Activated CD4-positive, CD25-positive, alpha-beta regulatory T cell treated with anti-CD3 and anti-CD28 coated beads, Interleukin-2, amount 50 U/mL, for 24 hours (primary cell): ENCODE measurements at places on chromosomes 16 and 17.

DNA sequence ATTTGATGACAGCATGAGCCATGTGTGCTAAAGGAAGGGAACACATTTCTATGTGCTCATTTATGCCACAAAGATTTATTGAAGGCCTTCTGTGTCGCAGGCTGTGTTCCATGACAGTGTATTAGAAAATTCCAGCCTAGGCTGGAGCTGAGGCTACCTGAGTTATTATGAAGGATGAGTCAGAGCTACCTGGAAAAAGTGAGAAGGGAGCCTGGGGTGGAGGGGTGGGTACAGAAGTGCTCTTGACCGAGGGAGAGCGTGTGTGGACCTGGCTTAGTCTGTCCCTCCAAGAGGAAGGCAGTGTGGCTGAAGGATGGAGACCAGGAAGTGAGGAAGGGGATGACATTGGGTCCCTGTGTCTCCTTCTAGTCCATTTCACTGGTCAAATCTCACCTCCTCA, 98.3 kb downstream of the N4BP1 start:
- ATAC-seq, result no peak

GRCh38 chr16:89708481-89708931, 7.0 kb upstream of the SPATA2L start:
- no peak for ATAC-seq

- no peak for ATAC-seq
Observed at GRCh38 chr17:76720941-76721340, 5.5 kb downstream of the JMJD6 start.

DNA sequence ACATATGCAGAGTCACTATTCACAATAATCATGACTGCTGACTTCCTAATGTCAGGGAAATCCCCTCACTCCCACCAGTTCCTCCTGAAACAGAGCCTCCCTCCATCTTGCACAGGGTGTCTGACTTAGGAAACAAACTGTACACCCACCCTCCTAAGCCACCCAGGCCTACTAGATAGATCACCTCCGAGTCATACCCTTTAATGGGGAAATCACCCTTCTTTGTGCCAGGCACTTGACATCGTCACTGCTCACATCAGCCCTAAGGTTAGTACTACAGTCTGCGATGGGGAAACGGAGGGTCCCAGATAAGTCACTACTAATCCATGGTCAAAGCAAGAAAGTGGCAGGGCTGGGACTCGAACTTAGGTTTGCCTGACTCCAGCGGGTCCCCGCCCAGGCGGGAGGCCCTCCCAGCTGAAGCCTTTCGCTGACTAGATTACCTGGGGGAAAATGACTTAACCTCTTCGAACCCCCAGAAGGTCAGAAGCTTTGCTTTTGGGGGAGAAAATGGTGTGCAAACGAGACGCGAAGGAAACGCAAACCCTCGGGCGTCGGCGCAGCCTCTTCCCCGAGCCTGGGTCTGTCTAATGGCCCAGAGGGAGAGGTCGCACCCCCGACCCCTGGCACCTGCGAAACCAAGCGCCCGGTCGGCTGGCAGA, 3.4 kb upstream of the MLLT6 start:
- ATAC-seq, result peak; percentile 69

DNA sequence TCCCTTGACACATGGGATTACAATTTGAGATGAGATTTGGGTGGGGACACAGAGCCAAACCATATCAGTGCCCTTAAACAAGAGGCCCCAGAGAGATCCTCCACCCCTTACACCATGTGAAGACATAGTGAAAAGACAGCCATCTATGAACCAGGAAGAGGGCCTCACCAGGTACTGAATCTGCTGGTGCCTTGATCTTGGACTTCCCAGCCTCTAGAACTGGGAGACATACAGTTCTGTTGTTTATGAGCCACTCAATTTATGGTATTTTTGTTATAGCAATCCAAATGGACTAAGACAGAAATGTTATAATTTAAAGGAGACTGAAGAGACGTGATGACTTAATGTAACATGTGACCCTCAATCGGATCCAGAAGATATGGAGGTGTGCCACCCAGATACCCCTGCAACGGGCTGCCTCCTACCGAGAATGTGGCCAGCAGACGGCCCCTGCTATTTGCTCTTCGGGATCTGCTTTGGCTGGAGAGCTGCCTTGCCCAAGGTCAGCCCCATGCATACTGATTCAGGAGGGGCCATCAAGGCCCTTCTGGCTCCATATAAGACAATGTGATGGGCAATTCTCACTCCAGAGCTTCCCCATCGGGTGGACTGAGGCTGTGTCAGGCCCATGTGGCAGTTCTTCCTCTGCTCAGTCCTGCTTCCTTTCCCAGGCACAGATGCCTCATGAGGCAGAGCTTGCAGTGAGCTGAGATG, 80.6 kb downstream of the NETO2 start:
- ATAC-seq, result no peak

DNA sequence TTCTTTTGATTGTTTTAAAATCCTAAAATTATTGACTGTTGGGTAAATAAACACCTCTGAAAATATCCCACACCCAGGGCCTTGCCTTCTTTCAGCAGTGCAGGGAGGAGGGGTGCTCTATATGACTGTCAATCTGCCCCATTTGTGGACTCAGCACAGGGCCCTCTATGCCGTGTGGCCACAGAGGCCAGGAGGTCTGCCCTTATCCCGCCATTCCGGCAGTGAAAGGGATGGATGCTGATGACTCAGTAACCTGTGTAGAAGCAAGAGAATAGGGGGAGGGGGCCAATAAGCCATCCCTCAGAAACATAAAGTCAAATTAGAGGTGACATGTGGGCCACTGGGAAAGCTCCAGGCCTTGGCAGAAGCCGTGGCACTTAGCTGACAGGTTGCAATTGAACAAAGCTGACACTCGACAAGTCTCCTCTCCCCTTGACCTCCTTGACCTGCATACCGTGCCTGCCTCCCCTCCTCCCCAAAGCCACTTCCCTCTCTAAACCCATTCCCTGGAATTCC, 281.4 kb upstream of the DYNLRB2 start:
- ATAC-seq, result no peak

DNA sequence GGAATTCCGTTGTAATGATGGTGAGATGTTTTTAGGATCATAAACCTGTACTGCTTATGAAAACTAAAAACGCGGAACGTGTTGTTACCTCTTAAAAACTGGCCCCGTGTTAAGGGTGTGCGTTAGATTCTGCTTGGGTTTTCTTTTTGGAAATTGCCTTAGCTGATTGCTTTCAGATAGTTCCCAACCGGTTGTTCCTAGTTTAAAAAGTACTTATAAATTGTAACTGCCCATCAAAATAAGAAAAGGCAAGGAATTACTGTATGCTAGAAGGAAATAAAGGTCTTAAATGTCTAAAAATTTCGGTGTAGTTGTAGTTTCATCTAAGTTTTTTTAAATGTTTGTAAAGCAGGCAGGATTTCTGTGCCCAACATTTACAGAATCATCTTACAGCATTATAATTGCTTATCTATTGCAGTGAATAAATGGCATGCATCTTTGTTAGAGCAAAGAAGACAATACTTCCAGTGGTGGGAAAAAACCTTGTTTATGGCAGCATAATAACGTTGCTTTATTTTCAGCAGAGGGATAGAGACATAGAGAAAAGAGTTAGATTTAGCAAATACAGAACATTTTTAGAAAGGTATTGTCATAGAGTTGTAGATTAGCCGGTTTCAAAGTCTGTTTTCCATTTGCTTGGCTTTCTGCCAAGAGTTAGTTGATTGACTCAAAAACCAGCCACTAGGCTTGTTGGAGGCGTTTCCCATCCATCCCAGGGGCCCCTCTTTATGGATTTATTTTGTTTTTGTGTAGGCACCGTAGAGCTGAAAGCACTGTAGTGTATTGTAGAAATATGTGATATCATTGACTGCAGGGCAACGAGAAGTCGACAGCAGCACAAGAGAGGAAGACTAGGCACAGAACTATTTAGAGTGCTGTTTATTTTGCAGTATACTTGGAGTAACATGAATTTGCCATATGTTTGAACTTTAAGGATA, 1.7 kb downstream of the PPM1D start:
- no peak for ATAC-seq
